ENCODE measurements at places on chromosomes 7 and 10. TPM values are rescaled to one million over a fixed set of nuclear protein-coding genes. Genes with fewer than 3 reads are reported as not detected.

MRPS17 gene
- 4.8 TPM for total RNA-seq

DNA sequence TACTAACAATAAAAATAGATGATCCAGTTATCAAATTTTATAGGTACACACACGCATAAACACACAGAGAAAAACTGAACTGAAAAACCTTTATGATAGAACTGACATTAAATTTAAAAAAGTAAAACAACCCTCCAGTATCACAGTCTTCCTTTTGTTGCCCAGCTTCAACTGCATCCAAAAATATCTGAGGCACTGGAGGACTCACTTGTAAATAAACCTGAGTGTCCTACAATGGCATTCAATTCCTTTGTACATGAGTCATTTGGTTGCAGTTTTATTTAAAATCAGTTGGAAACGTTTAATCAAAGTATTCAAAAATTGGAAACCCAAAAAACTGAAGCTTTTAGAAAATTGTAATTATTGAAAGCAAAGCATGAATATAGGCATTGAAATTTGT, 265.2 kb upstream of the CSTF2T start:
- H3K27me3 ChIP-seq: no peaks in the 10 kb centered on the region
- no peaks in the 10 kb centered on the region for H3K36me3 ChIP-seq
- H3K4me3 ChIP-seq: no peak overlapping the region
- no peaks in the 10 kb centered on the region for H3K4me1 ChIP-seq

- H3K36me3 ChIP-seq: peaks cover 16% of the 10 kb centered on the region
- peak within 1 kb of the TSS; percentile 53 for H3K4me3 ChIP-seq
- peak; percentile 62 for DNase-seq
- no peaks in the 10 kb centered on the region for H3K27me3 ChIP-seq
- H3K27ac ChIP-seq: peak within 1 kb of the TSS; percentile 87
Observed at GRCh38 chr7:150631866-150632864, at the start of gene GIMAP6. TSS of gene GIMAP6 (minus strand) at chr7:150632385. CDS start at chr7:150630142, 2,243 bp downstream.

DNA sequence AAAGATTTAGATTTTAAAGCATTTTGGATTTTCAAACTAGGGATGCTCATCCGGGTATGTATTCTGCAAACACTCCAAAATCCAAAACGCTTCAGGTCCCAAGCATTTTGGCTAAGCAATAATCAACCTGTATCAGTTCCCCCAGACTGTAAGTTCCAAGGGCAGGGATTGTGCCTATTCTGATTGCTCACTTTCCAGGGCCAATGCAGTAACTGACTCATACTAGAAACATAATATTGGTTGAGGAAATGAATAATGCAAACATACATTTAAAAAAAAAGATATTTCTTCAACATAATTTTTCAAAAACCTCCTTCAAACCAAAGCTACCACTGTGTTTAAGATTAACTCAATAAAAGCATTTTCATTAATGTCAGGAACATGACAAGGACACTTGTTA, 69.5 kb downstream of the HIBADH start:
- no peaks in the 10 kb centered on the region for H3K27me3 ChIP-seq
- H3K4me1 ChIP-seq: no peaks in the 10 kb centered on the region

- no peak for DNase-seq
- H3K4me1 ChIP-seq: no peaks in the 10 kb centered on the region
- no peaks in the 10 kb centered on the region for H3K27me3 ChIP-seq
Observed at GRCh38 chr7:124893140-124893827, 36.3 kb downstream of the POT1 start.

GRCh38 chr10:98472196-98472595, 25.5 kb upstream of the HPS1 start:
- H3K36me3 ChIP-seq: no peaks in the 10 kb centered on the region
- DNase-seq: no peak
- H3K27ac ChIP-seq: no peak overlapping the region
- peaks cover 3% of the 10 kb centered on the region for H3K4me1 ChIP-seq
- H3K4me3 ChIP-seq: no peak overlapping the region
- no peaks in the 10 kb centered on the region for H3K27me3 ChIP-seq

ZNF503 gene
- 15.0 TPM for total RNA-seq

GRCh38 chr7:94422827-94423460, 28.2 kb downstream of the COL1A2 start:
- no peak overlapping the region for H3K27ac ChIP-seq
- H3K4me1 ChIP-seq: no peaks in the 10 kb centered on the region
- DNase-seq: no peak
- no peaks in the 10 kb centered on the region for H3K27me3 ChIP-seq
- no peak overlapping the region for H3K4me3 ChIP-seq

DNA sequence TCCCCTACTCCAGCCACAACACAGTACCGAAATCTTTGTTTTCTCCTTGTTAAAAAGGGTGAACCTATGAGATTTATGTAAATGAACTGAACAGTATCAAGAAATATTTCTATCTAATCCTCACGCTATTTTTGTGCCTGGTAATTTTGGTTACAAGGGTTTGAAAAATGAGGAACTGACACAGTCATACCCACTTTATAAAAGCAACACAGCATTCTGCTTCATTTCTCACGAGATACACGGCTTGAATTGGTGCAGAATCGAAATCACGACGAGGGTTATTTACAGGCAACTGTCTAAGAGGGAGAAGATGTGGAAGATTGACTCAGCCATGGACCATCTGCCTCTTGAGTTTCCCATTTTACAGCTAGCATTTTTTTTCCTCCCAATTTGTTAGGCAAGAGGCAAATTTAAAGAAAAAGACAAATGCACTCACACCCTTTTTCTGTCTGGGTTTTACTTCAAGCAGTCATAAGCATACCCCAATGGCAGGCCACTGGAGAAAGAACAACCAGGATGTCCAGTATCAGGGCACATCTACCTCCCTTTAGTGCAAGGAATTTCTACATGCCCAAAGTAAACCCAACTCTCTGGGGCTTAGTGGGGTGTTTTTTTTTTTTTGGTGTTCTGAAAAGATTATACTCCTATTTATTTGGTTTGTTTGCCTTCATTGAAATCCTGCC, 108.1 kb downstream of the ITGB8 start:
- H3K4me3 ChIP-seq: no peak overlapping the region
- no peaks in the 10 kb centered on the region for H3K36me3 ChIP-seq
- no peak for DNase-seq
- no peaks in the 10 kb centered on the region for H3K4me1 ChIP-seq
- no peak overlapping the region for H3K27ac ChIP-seq

GRCh38 chr10:90977855-90978486, 57.1 kb upstream of the ANKRD1 start:
- no peaks in the 10 kb centered on the region for H3K4me1 ChIP-seq
- no peaks in the 10 kb centered on the region for H3K36me3 ChIP-seq
- DNase-seq: no peak
- no peaks in the 10 kb centered on the region for H3K27me3 ChIP-seq
- no peak overlapping the region for H3K27ac ChIP-seq
- H3K4me3 ChIP-seq: no peak overlapping the region

- no peaks in the 10 kb centered on the region for H3K27me3 ChIP-seq
- peaks cover 3% of the 10 kb centered on the region for H3K36me3 ChIP-seq
- no peak overlapping the region for H3K4me3 ChIP-seq
Observed at GRCh38 chr7:87870471-87870870, 5.7 kb downstream of the SLC25A40 start.

- H3K27me3 ChIP-seq: no peaks in the 10 kb centered on the region
- H3K4me3 ChIP-seq: no peak overlapping the region
- peaks cover 5% of the 10 kb centered on the region for H3K4me1 ChIP-seq
- H3K27ac ChIP-seq: peak overlapping the region; percentile 41
- H3K36me3 ChIP-seq: no peaks in the 10 kb centered on the region
- no peak for DNase-seq
Observed at GRCh38 chr10:50431791-50432190, 180.5 kb upstream of the ASAH2 start.

- no peak overlapping the region for H3K4me3 ChIP-seq
- no peaks in the 10 kb centered on the region for H3K27me3 ChIP-seq
- H3K27ac ChIP-seq: no peak overlapping the region
- DNase-seq: peak; percentile 63
- no peaks in the 10 kb centered on the region for H3K36me3 ChIP-seq
Observed at GRCh38 chr7:155918720-155919390, 106.6 kb upstream of the SHH start.

DNA sequence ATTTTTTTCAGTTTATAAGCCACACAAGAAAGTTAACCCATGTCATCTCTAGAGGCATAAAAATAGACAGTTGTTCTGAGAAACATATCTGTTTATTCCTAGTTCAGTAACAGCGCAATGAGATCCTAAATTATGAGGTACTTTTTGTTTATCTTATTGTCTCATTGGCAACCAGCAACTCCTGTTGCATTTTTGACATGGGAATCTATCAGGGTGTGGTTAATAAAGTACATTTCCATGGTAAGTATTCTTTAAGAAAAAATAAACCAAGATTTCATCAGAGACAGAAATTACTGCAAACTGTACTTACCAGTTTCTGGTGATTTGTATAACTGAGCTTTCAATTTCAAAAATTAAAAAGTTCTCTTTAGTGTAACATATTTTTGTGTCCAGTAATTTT, 9.0 kb downstream of the FAS start:
- no peak overlapping the region for H3K4me3 ChIP-seq
- no peaks in the 10 kb centered on the region for H3K27me3 ChIP-seq
- peaks cover 10% of the 10 kb centered on the region for H3K36me3 ChIP-seq
- peaks cover 52% of the 10 kb centered on the region for H3K4me1 ChIP-seq
- no peak for DNase-seq

CUZD1 gene
- 2.2 TPM for total RNA-seq

Measured in upper lobe of left lung (tissue), 6 donors.